KG1 (cell line): ENCODE measurements at places on chromosomes 2 and 18.

DNA sequence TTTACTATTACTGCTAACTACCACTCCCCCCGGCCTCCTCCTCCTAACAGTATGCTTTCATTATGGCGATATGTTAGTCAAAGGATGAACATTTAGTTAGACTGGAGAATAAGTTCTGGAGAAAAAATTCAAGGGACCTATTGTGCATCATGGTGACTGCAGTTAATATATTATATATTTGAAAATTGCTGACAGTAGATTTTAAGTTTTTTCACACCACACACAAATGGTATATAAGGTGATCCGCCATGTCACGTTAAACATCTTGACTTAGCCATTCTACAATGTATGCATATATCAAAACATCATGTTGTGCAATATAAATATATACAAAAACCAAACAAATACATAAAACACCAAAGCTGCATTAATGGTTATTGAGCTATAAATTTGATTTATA is 873.7 kb downstream of the CNTNAP5 start:
- DNase-seq: no peak

DNA sequence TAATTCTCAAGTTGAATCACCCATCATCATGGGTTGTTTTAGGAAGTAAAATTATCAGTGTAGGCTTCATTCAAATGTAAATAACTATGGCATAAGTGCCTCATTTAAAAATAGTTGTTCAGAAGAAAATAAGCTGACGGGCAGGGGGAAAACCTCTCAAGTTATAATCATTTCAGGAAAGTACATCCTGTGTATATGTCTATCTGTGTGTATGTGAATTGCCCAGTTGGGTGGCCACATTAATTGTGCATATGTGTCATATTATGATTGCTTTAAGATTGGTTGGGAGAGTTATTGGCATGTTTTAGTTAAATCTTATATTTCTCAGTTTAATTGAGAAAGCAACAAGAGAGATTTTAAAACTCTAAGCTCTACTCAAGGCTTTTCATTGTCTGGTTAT is 282.8 kb upstream of the VWC2L start:
- no peak for DNase-seq

- DNase-seq: no peak
Measured at GRCh38 chr2:152292991-152293390, 42.0 kb upstream of the FMNL2 start.

DNA sequence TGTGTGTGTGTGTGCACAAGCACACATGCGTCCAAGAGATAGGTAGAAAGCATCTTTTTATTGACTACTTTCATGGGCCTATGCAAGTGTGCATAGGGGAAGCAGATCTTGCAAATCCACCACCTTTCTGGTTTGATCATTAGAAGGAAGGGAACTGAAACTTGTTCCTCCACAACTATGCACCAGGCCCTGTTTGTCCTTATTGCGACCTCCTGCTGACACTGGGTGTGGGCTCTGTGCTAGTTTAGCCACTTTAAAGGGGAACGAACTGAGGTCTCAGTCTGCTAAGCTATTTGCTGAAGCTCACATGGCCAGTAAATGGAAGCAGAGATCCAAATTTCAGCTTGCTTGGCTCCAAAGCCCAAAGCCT is 32.1 kb upstream of the INSIG2 start:
- DNase-seq: no peak

- no peak for DNase-seq
Measured at GRCh38 chr2:62459672-62460071, 46.3 kb downstream of the TMEM17 start.

DNA sequence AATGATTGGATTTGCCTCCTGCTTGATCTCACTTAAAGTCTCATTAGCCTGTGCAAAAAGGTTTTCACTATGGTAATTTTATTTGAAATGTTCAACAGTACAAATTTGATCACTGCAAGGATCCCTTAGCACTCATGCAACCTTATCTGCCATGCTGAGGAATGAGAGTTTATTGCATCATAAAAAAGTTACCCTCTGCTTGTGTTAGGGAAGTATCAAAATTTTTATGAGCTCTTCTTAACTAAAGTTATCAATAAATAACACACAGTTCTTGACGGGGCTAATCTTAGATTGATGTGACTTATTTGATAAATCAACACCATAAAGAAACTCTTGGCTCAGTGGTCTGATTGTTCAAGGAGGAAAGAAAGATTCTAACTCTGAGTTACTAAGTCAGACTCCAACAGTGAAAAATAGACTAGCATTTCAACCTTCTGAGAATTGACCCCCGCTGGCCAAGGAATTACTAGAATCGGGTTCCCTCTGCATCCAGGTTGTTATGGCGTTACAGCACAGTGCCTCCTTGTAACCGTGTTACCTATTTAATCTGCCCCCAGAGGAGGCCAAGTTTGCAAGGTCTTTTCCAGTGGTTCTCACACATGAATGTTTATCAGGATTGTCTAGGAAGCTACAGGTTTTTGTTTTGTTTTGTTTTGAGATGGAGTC is 259.7 kb downstream of the CDCA7 start:
- DNase-seq: no peak

DNA sequence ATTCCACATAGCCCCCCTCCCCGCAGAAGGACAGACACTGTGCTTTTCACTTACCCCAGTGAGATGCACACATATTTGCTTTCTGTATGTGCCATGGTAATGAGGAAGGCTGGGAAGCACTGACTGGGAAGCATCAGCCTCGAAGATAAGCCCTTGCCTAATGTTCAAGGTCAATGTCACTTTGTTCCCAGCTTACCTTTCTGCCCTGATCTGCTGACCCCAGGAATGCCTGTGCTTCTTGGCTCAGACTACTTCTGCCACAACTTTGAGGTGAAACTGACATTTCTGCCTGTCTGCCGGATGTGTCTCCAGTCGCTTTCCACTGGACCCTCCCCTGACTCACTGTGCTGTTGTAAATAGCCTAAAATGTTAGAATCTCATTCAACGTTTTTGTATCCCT is 183.8 kb downstream of the PTPRM start:
- DNase-seq: no peak

- DNase-seq: no peak
Measured at GRCh38 chr18:3305354-3305762, 43.4 kb downstream of the MYL12B start.

DNA sequence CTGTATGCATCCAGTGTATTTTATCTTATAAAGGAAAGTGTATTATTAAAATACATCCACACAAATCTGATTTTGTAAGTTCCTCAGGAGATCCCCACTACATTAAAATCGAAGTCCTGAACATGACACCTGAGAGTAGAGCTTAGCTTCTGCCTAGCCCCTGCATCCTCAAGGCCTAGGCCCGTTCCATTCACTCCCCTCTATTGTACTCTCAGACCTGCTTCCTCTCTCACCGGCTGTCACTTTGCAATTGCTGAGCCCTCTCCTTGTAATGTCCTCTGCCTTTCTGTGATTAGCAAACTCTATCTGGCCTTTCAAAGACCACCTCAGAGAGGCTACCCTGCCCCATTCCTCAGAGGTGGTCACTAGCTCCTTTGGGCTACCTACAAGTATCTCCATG is 160.8 kb downstream of the FTCDNL1 start:
- no peak for DNase-seq

- no peak for DNase-seq
Measured at GRCh38 chr2:113277474-113278072, 1.1 kb downstream of the PAX8 start.

DNA sequence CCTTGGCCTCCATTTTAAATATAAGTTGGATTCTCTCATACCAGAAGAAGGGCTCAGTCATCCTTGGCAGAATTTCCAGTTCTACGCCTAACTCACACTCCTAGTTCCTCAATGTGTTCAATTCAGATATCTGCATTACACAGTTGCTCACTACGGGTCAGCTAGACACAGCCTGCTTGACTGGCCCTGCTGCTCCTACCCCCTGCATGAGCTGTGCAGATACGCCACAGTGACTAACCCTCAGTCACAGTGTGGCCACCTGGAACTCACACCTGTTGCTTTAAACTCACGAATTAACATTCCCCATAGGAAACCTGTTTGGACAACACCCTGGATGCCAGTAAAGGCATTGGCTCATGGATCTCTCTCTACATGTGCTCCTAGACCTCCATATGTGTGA is 429.6 kb downstream of the NCKAP5 start:
- no peak for DNase-seq

DNA sequence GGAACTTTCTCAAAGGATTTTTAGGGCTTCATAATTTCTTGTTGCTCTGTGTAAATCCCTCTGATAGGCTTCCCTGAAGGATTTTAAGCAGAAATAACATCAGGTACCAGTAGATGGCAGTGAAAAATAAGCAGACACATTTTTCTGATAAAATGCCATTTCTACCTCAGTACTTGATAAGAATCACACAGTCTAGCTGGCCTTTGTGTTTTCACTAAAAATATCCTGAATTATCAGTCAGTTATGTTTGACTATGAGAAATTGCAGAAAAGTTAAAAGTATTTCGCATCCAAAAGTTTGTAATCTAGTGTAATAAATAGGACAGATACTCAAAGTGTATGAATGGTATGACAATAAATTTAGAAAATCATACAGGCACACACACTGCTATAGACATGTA is 68.7 kb downstream of the DNAJC10 start:
- DNase-seq: no peak

DNA sequence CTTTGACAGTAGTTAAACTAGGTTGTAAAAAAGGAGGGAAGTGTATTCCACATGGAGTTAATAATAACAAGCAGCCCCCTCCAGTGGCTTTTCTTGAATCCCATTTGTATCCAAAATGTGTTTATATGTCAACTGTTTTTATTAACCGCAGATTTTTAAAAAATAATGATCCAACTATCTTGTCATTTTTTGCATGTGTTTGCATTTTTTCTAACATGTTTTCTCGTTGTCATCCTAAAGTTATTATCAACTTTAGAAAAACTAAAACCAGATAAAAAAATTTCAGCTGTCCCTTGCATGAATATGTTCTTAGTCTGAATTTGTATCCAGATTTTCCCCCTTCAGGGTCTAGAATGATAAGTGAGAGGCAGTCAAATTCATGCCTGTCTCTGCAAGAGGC is 1063.3 kb downstream of the BCL11A start:
- DNase-seq: no peak

- DNase-seq: no peak
Measured at GRCh38 chr18:54958704-54959625, at the start of gene CCDC68. Gene CCDC68 (minus strand): TSS chr18:54959461. CDS start chr18:54942791, 16,670 bp downstream.

DNA sequence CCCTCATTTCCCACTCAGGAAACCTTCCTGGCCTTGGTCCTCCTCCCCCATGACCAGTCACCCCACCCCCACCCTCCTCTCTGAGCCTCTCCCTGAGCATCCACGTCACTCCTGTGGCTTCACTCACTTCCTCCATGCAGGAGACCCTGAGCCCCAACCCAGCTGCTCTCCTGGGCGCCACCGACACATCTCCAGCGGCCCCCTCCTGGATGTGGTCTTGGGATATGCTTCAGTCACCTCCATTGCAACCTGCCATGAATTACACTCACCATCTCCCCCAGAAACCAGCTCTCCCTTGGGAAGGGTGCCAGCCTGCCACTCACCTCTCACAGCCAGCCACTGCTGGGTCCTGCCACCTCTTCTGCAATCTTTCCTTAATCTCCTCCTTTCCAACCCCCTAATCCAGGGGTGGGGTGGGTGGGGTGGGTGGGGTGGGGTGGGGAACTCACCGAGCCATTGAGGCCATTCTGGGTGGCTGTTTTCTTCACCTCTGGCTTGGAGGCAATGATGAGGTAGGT is 44.8 kb downstream of the CENPO start:
- no peak for DNase-seq

DNA sequence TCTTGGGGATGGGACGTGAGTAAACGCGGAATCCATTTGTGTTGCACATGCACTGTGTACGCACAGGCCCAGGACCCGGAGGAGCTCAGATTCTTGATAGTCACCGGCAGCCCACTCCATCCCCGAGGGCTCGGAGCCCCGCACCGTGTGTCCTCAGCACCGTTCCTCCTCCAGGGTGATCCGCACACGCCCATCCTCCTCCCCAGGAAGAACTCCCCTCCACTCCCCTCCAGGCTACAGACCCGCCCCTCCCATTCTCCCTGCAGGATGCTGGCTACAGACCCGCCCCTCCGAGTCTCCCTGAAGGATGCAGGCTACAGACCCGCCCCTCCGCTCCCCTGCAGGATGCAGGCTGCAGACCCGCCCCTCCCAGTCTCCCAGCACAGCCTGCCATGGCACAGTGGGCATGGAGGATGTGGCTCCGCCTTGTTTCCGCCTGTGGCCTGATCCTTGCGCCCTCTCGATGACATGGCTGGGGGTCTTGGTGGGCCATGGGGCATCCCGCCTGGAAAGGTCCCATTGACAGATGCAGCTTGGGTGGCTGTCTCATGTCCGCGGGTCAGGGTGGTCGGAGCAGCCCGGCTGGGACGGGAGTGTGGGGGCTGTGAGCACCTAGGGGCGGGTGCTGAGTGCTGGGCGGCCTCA is 14.1 kb downstream of the CTDP1 start:
- DNase-seq: no peak

GRCh38 chr2:220473611-220474010 is 846.2 kb downstream of the SLC4A3 start:
- DNase-seq: no peak

DNA sequence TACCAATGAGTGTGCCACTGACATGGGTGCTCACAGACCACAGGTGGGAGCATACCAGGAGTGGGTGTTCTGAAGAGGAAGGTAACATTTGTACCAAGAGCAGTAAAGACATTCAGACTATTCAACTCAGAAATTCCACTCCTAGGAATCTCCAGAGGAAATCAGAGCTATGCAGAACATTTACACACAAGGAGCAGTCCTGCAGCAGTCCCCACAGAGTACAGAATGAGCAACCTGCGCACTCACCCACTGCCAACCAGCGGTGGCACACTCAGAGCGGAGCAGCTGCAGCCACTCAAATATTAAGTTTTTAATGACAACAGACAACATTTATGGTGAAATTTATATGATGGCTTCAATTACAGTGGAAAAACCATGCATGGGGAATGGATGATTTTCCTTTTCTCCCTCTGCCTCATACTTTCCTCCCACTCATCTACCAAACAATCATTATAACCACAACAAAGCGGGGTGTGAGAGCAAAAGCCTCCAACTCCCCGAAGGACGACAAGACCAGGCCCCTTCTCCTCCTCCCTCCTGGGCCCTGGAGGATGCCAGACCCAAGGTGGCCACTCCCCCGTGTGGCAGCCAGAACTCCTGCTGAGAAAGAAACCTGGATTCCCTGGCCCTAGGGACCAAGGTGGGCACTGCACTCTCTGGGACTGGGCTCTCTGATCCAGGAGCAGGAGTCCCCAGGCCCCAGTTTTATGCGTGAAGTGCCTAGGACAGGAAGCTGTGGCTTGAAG is 5.4 kb downstream of the HS6ST1 start:
- no peak for DNase-seq

- DNase-seq: no peak
Measured at GRCh38 chr18:57576316-57576715, 10.2 kb downstream of the FECH start.

GRCh38 chr18:13531681-13532325 is 194.6 kb downstream of the FAM210A start:
- DNase-seq: no peak

- no peak for DNase-seq
Measured at GRCh38 chr2:199682001-199682400, 169.0 kb downstream of the FTCDNL1 start.

DNA sequence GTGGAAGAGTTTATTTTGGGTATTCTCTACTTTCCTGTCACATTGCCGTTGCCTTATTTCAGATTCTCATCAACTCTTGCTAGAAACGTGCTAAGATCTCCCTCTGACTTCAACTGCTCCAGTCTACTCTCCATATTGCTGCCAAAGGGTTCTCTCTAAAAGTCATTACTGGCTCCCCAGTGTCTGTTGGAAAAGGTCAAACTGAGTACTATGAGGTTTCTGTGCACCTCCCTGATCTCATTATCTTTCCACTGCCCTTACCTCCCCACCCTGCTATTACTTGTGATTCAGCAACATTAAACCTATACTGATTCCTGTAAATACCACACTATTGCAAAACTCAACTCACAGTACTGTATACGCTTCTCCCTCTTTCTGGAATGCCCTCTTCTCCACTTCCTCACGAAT is 1.9 kb upstream of the KRCC1 start:
- DNase-seq: no peak
